ENCODE measurements at places on chromosomes 2 and 18.

DNA sequence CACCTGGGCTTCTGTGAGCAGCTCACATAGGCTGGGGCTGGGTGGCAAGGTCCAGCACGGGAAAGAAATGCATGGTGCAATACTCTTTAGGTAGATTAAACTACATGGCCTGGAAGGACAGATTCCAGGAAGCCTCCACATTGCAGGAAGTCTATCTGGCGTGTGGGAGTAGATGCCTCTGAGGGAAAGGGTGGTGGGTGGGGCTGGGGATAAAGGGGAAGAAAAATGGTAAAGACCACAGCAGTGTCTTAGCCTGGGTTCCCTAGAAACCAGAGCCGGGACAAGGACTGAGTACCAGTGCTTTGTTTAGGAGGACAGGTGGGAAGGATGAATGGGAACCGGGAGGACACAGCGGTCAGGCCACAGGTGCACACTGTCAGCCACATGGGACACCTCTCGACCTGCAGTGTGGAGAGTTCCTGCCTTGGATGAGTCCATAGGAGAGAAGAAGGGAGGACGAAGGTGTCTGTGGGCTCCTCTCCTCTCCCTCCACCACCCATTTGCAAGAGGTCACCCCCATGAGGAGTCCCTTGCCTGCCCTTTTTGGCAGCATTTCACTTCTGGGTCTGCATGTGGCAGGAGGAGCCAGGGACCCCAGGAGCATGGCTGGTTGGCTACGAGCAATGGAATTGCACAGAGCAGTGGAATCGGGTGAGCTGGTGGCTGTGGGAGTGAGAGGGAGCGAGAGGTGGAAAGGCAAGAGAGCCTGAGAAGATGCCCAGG lies 91.5 kb upstream of the HS6ST1 start:
- DNase-seq, result no peak

DNA sequence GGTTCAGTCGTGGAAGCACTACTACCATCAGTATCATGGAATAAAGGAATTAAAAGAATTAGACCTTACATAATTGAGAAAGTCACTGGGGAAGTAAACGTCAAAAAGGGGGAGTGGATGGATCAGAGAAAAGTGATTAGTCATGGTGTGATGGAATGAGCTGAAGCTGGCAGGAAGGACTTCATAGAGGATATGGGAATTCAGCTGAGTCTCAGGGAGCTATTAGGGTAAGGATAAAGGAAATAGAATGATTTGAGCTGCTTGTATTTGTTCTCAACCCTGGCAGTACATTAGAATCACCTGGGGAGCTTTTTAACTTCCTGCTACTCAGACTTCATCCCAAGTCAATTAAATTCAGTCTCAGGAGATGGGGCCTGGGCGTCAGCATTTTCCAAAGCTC lies 53.4 kb upstream of the SETBP1 start:
- DNase-seq, result no peak

GRCh38 chr2:195363496-195363895 lies 293.5 kb upstream of the SLC39A10 start:
- no peak for DNase-seq

GRCh38 chr2:3986530-3987258 lies 283.3 kb downstream of the DCDC2C start:
- no peak for DNase-seq

DNA sequence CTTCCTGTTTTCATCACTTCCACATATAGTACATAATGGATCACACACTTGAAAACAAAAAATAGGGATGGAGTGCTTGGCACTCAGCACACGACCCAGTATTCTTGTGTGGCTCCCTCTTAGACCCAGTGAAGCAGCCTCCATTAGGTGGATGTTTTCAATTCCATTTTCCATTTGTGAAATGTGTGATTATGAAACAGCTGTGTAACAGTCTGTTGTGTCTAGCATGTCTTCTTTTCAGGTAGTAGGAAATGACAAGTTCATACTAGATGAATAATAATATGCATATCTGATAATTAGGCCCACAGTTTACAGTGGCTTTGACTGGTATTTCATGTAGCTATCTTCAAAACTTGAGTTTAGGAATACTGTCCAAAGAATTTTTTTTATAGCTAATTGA lies 35.5 kb downstream of the EML6 start:
- DNase-seq, result no peak

GRCh38 chr2:42928692-42929545 lies 136.5 kb upstream of the HAAO start:
- no peak for DNase-seq

DNA sequence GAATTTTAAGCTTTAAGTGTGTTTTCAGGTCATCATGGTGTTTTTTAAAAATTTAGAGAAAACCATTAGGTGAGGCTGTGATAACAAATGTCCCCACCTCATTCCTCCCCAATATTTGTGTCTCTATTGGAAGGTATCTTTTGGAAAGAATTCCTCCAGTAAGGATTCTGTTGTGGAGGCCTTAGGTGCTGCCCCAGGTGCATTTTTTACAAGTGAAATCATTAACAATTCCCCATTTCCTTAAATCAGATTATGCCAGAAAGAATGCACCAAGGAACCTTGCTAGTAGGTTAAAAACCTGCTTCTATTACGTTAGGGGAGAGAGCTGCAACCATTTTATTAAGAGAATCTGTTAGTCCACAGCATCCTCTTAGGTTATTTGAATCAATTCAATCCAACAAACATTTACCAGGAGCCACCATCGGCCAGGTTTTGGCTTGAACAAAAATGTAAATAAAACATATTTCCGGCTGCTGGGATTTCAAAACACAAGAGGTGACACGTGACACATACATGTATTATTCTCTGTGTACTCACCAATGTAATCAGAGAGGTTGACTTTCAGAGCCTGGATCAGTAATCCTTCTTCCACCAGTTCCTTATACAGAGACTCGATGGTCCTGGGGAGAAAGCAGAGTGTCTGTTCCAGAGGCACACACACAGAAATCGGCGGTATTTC lies 112.5 kb upstream of the ASB18 start:
- peak; percentile 56 for DNase-seq

DNA sequence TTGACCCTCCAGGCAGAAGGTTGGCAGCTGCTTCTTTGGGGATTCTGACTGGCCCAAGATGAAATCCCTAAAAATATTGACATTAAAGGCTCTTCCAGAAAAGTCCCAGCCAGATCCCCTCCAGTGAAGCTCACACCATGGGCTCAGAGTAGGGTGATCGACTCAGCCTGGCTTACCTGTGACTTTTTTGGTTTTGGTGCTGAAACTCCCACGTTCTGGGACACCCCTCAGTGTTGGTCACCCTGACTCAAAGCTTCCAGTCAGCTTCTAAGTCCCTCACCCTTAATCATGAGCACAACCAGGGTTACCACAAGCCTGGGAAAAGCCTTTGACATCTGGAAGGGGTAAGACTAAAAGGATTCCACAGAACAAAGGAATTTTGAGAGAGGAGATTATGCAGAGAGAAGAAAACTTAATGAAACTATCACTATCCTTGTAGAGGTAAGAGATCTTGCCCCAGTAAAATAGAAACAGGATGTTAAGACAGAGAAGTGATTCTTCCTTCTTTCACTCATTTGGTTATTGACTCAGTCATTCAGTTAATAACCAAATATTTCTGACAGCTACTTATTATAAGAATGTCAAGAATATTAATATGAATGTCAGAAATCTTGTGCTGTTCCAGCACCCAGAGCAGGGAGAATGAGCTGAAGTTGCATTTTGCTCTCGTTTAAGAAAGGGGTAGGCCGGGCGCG lies 66.8 kb upstream of the SEC11C start:
- DNase-seq, result no peak

Data from LNCaP clone FGC (cell line).